ENCODE measurements at places on chromosomes 7 and 10.

GRCh38 chr10:21705828-21706176 lies 171.8 kb downstream of the MLLT10 start:
- no peak overlapping the region for H3K4me3 ChIP-seq
- H3K4me1 ChIP-seq = peaks cover 26% of the 10 kb centered on the region
- H3K36me3 ChIP-seq = peaks cover 37% of the 10 kb centered on the region
- peaks cover 4% of the 10 kb centered on the region for H3K27me3 ChIP-seq
- no peak overlapping the region for H3K27ac ChIP-seq

DNA sequence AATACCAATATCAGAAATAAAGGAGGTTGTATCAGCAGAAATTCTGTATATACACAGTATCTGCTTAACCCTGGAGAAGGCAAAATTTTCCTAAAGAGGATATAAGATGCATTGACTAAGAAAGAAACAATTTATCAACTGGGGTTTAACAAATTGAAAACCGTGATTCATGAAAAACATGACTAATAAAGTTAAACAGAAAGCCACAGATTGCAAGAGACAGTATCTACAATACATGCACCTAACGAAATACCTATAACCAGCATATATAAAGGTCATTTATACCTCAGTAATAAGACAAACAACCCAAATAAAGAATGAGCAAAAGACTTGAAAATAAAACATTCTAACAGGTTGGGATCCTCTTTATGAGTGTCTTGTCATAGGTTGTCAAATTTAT lies 101.8 kb downstream of the IQUB start:
- H3K36me3 ChIP-seq = no peaks in the 10 kb centered on the region
- no peak for DNase-seq
- H3K27me3 ChIP-seq = no peaks in the 10 kb centered on the region
- no peak overlapping the region for H3K27ac ChIP-seq
- no peaks in the 10 kb centered on the region for H3K4me1 ChIP-seq

DNA sequence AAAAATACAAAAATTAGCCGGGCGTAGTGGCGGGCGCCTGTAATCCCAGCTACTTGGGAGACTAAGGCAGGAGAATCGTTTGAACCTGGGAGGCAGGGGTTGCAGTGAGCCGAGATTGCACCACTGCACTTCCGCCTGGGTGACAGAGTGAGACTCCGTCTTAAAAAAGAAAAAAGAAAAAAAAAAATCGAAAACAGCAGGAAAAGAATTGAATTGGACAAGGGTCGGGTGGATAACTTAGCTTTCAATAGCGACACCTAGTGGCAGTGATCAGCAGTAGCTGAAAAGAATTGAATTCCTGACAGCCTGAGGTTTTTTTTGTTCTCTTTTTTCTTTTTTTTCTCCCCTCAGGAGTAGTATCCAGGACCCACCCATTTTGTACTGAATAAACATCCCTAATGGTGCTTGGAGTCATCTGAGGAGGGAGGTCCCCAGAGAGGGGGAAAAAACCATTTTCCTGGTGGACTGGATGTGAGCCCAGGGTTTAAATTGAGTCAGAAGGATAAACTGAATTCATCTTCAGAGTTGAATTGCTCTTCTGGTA lies 55.1 kb downstream of the CYCS start:
- DNase-seq = peak; percentile 16
- no peak overlapping the region for H3K4me3 ChIP-seq
- H3K27me3 ChIP-seq = peaks cover 2% of the 10 kb centered on the region

DNA sequence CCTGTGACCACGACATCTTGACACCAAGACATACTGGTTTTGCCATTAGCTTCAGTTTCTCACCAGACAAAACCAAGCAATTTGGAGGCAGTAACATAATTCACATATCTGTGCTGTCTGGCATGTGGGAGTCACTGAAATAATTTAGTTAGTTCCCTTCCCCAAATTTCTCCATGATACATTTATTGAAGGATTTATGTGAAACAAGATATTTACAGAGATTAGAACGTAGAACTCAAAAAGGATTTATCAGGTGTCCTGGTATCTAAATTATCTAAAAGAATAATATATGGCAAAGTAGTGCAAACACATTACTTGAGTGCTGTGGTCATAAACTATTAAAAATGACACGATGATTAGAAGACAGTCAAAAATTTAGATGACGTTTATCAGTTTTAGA lies 98.7 kb downstream of the ETV1 start:
- H3K27me3 ChIP-seq = no peaks in the 10 kb centered on the region
- no peak for DNase-seq
